NCI-H1105 (cell line): ENCODE measurements at places on chromosomes 16 and 17.

DNA sequence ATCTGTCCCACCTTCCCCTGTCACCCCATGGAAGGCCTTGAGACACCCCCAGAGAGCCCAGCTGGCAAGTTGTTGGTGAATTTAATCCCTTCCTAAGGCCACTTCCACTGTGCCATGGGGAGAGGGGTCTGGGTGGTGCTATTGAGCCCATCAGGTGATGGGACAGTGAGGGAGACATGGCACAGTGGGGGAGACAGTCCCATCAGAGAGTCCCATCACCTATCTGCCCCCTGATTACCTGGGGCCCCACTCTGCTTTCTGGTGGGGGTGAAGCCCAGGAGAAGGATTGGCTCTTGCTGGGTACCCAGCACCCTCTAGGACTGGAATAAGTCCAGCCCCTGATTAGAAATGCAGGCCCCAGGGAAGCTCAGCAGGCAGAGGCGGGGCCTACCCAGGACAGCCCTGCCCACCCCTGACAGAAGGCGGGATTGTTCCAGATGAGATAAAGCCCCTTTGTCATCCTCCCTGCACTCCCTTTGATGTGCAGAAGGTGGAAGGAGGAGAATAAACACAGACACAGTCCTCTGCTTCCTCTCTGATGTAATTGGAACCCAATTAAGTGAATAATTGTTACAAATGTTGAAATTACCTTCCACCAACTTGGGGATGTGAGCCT is 18.9 kb downstream of the TMEM132E start:
- DNase-seq, result peak; percentile 30

GRCh38 chr16:4231367-4231766 is 10.5 kb downstream of the SRL start:
- DNase-seq, result no peak

- DNase-seq, result no peak
Observed at GRCh38 chr16:11058832-11059231, 114.5 kb downstream of the CLEC16A start.

GRCh38 chr17:28663723-28664122 is 1.7 kb downstream of the SUPT6H start:
- DNase-seq, result no peak

GRCh38 chr17:36511216-36511615 is 23.5 kb downstream of the MYO19 start:
- DNase-seq, result no peak

DNA sequence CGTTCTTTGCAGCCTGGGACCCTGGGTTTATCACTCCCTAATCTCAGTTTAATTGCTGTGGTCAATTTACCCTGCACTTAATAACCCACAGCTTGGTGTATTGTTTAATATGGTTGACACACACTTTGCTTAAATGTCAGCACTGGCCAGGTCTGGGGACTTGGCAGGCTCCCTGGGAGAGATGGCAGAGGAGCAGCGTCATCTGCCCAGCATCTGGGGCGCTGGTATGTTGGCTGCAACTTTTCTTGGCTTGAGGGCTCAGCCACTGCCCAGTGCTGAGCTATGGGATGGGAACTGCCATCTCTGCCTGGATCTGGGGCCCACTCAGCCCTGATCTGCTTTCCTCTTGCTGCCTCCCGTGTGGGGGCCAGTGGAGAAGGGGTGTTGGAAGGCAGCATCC is 115.7 kb upstream of the IRX3 start:
- DNase-seq, result no peak

DNA sequence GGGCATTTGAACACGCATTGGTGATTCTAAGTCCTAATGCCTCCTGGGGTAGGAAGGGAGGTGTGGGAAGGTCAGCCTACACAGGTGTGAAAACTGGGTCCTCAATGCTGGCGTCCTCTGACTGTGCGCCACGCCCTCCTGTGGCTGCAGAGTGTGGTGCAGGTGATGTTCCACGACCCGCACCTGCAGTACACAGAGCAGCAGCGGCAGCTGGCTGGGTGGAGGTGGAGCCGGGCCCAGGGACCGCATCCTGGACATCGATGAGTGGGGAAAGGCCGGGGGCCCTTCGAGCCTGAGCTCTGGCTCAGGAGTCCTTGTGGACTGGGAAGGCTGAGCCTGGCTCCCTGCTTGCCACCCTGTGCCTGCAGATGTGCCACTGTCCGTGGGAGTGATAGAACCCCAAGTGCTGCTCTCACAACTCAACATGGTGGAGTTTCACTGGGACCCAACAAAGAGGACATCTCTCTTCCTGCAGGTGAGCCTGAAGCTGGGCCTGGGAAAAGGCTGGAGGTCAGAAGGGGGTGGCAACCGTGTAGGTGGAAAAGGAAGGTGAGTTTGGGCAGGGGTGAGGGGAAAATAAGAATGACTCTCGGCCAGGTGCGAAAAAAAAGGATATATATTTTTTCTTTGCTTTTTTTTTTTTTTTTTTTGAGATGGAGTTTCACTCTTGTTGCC is 14.0 kb upstream of the STAC2 start:
- peak; percentile 3 for DNase-seq

DNA sequence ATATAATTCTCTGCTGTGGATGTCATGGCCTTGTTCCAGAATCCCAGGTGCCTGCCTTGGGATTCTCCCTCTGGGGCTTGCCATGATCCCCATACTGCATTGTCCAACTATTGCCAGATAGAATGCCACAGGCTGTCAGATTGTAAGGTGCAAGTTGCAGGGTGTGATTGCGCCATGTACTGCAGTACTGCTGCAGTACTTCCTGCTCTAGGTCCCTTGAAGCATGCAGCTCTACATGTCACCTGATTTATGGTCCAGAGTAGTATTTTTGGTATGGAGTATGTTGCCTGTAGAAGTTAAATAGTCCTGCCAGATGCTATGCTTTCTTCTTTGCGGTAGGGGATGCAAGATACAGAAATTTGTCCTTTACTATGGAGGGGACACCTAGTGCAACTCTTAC is 7.0 kb upstream of the SLFN5 start:
- DNase-seq, result no peak

DNA sequence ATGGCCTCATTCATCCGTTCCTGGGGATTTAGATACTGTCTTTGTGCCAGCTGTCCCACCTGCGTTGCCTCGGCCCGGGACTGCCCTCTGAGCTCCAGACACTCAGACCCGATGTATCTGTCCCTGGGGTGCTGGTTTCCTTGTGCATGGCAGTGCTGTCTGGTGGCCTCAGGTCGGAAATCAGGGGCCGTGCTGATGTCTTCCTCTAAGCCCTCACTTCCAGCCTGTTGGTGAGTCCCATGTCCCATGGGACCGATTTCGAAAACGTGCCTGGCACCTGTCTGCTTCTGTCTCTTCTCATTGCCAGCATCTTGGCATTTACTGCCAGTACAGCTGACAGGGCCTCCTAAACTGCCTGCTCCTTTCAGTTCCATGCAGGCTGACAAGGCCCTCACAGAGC is 22.1 kb downstream of the NT5M start:
- DNase-seq, result no peak

DNA sequence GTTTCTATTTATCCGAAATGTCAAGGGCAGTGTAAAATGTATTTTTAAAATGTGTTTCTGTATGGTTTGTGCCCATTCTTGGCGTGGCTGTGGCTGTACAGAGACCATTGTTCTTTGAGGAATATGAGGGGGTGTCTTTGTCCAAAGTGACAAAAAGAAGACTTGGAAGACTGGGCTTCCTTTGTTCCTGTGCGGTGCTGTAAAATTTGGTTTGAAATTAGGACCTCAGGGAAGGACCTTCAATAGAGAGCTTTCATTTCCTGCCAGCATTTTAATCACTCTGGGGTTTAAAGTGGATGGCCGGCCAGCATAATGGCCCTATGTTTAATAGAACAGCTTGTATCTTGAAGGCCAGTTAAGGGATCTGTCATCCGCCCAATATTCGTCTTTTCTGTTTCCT is 190.1 kb upstream of the TBX2 start:
- no peak for DNase-seq
